Adipocyte (in vitro differentiated cells): ENCODE measurements at places on chromosomes 16 and 17.

DNA sequence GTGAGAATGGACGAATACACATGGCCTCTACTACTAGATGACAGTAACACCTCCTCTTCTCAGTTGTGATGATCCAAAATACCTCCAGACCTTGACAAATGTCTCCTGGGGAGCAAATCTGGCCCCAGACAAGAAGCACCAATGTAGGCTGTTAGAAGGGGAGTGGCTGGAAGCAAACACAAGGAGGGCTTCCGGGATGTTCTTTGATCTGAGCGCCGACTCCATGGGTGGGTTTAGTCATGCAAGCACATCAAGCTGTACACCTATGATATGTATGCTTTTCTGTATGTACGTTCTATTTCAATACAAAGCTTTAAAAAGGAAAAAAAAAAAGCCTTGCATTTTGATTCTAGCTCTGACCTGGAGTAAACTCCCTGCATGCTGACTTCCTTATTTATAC lies 61.4 kb downstream of the ARHGAP17 start:
- DNase-seq = no peak

GRCh38 chr16:52912565-52913173 lies 140.0 kb downstream of the CHD9NB start:
- peak; percentile 58 for DNase-seq

- no peak for DNase-seq
Measured at GRCh38 chr16:57577214-57577613, 34.8 kb downstream of the ADGRG5 start.

DNA sequence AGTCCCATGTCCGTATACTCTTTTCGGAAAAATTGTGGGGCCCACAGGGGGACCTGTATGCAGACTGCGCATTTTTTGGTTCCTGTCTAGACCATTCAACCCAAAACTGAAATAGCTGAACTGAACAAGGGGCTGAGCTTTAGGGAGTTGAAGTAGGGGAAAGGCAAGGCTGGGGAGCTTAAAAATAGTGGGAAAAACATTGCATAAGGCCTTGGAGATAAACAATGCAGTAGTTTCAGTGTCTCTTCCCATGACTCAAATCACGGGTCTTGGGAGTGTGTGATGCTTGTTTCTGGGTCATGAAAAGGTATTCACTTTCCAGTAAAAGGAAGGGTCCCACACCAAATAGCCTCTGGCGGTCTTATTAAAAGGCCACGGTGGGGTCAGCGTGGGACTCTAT lies 402.8 kb upstream of the SALL1 start:
- peak; percentile 7 for DNase-seq

DNA sequence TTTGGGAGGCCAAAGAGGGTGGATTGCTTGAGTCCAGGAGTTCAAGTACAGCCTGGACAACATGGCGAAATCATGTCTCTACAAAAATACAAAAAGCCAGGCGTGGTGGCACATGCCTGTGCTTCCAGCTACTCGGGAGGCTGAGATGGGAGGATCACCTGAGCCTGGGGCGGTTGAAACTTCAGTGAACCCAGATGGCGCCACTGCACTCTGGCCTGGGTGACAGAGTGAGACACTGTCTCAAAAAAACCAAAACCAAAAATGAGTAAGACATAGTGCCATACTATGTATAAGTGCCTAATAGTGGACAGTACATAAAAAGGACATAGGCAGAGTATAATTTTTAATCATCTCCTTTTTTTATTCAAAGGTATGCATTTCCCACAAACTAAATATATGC lies 4.0 kb downstream of the CTC1 start:
- DNase-seq = no peak

- peak; percentile 26 for DNase-seq
Measured at GRCh38 chr17:19651451-19652238, 3.1 kb downstream of the ALDH3A2 start.
